Fibroblast of the aortic adventitia (primary cell): ENCODE measurements at places on chromosomes 6 and 20.

GRCh38 chr20:34088305-34089174 is 23.5 kb downstream of the EIF2S2 start:
- DNase-seq, result no peak

GRCh38 chr20:48649104-48649626 is 178.6 kb downstream of the PREX1 start:
- DNase-seq, result no peak

DNA sequence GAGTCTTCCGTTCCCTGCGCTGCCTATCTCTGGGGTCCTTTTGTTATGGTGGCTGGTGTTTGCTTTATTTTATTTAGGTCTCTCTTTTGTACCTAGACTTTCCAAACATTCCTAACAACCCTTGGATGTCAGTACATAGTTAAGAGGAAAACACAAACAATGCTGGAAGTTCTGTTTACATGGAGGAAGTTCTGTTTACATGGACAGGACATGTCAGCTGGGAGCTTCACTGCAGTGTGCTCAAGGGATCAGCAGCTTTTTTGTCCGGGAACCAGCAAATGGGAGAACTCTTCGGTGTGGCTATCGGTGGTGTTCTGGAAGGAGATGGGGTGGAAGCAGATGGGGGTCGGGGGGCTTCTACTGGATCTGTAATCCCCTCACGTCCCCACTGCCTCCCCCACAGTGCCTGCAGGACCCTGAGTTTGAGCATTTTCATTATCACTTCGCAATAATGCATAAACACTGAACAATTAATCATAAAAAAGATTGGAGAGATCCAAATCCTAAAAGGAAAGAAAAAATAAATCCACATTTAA is 2.7 kb downstream of the SERPINB6 start:
- no peak for DNase-seq

GRCh38 chr6:159677506-159678165 is 15.4 kb downstream of the SOD2 start:
- DNase-seq, result no peak

DNA sequence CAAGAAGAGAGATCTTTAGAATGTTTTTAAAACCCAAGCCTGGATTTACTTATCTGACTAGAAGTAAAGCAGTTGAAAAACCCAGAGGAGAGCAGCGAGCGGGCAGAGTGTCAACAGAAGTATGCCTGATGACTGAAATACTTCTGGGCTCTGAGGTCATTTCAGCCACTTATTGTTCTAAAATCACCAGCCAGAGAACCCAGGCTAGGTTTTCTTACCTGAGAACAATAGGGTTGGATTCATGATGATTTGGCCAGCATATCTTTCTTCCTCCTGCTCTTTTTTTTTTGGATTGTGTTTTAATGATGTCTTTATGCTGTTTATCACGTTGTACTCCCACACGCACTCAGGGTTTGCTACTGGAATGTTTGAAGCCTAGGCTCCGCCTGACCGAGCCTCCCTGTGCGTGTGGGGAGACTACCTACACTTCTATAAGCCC is 63.0 kb upstream of the KIF25 start:
- no peak for DNase-seq

GRCh38 chr6:20661721-20662120 is 127.5 kb downstream of the CDKAL1 start:
- peak; percentile 81 for DNase-seq

DNA sequence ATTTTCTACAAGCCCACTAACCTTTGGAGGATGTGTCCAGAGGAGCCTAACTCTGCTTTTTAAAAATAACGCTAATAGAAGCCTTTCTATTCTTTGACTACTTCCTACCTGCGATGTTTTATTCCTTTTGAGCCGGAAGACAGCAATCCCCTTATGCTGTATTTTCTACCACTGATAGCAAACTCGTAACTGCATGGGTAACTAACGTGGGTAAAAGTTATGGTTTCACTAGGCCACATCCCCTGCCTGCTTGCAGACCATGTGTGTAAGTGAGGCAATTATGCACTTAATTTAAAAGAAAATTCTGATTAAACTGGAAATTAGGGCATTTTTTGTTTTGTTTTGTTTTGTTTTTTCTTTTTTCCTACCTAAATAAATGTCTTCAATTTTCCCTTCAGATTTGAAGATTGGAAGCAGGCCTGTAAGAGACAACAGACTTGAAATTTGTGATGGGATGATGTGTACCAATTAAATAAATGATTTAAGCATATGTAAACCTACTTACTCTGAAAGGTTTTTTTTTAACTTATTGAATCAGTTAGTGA is 931 bp downstream of the UFL1 start:
- peak; percentile 30 for DNase-seq

GRCh38 chr6:96898241-96898851 is 655 bp upstream of the NDUFAF4 start:
- DNase-seq, result peak; percentile 47

DNA sequence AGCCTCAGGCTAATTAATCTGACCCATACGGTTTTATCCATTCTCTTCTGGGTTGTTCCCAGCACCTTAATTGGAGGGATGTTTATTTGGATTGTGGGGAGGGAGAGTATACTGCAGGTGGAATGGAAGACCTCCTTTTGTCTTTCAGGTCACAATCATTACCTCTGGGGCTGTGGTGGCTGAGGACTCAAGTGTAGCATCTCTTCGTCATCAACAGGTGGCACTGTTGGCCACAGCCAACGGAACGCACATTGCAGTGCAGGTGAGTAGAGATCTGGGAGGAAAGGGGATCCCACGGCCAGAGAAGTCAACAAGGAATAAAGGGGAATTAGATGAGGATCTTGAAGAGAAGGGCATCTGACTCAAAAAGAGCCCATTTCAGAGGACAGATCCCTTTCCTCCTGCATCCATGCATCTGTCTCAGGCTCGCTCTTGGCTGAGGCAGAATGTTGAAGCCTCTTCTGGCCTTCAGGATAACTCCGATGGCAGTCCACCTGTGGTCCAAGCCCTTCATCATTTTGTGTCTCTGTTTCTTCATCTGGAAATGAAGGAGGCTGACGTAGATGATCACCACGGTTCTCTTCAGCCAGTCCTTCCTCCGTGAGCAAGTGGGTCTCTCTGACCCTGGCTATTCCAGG is 3.2 kb upstream of the DEF6 start:
- peak; percentile 39 for DNase-seq

DNA sequence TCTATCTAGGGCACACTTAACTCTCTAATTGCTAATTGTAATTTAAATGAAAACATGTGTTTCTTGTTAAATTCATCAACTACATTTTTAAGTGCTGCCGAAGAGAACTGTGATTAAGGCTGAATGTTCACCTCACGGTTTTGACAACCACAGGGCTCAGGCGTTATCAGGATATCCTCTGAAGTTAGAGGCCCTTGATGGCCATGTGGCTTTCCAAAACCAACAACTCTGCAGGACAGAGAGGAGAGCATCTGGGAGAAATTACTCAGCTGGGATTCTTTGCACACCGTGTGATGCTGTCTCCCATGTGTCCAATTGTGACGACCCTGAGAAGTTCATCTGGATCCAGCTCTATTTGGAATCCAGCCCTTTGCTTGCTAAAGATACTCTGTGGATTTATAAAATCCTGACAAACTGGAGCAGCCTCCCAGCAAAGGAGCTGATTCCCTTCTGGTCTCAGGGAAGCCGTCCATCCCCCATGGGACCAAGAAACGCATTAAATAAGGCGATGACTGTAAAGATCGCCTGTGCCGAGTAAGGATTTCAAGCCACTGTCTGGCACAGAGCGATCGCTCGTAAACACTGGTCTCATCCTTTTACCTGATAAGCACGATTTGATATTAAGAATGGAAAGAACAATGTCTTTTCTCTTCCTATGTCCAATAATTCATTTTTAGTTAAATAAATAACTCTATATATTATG is 401.1 kb downstream of the CD83 start:
- DNase-seq, result peak; percentile 78
